MCF 10A (cell line): ENCODE measurements at places on chromosomes 12 and 14. TPM values are rescaled to one million over a fixed set of nuclear protein-coding genes. Genes with fewer than 3 reads are reported as not detected.

CNTN1 gene
- not detected in 2 replicates for total RNA-seq

GRCh38 chr14:30921305-30921704, 46.9 kb downstream of the COCH start:
- DNase-seq: peak; percentile 63

- DNase-seq: peak; percentile 5
These were observed 266.8 kb upstream of the CLEC14A start for GRCh38 chr14:38522724-38523123.

DNA sequence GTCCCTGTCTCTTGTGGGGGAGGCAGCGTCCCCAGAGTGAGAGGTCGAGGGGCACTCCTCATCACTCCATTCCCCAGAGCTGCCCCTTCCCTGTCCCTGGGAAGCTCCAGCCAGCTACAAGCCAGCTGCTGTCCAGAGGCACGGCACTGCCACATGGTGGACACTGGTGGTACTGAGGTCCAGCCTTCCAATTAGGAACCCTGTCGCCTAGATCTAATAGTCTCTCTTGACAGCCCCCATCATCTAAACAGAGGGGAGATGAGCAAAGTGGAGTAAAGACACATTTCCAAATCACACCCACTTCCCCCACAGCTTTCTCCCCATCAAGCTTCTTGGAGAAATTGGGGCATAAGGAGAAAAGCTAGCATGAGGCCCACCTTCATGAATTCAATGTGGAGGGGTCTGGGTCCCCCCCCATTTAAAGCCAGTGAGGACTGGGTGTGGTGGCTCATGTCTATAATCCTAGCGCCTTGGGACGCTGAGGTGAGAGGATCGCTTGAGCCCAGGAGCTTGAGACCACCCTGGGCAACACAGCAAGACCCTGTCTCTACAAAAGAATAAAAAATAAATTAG, 2.1 kb upstream of the INHBE start:
- DNase-seq: peak; percentile 78

CALM1 gene
- 122 and 140 TPM in 2 replicates for total RNA-seq

DPPA3 gene
- not detected in 2 replicates for total RNA-seq

DNA sequence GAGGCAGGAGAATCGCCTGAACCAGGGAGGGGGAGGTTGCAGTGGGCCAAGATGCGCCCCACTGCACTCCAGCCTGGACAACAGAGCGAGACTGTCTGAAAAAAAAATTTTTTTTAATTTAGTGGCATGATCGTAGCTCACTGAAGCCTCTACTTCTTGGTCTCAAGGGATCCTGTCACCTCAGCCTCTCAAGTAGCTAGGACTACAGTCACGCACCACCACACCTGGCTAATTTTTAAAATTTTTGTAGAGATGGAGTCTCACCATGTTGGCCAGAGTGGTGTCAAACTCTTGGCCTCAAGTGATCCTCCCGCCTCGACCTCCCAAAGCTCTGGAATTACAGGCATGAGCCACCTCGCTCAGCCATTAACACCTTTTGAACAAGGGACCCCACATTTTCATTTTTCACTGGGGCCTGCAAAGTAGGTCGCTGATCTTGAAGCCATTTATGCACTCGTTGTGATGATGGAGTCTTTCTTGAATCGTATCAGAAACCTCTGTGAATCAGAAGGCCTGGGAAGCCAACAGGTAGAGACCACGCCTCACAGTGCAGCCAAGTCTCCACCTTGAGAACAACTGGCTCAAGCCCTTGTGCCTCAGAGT, 5.9 kb downstream of the HCAR1 start:
- DNase-seq: no peak

GALNT6 gene
- total RNA-seq: 24.8 and 27.6 TPM in 2 replicates
